ENCODE measurements at places on chromosomes 3 and 15.

- DNase-seq, result no peak
These were observed 89.5 kb downstream of the CTNNB1 start for GRCh38 chr3:41288785-41289184.

DNA sequence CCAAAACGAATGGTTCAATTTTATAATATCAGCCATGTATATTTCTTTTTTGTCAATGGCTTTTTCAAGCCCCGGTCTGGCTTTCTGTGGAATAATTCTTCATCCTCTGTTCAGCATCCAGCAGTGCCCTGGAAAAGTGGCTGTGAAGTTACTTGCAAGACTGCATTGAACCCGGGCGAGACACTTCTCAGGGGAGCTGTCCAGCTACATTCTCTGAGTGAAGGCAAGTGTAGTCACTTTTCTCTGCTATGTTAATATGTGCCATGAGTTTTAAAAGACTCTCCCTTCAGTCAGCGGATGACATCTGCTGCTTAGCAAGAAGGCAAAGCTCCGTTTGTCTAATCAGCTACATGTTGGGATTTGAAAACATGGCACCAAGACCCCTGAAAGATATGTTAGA lies 81.3 kb upstream of the RGMA start:
- DNase-seq, result no peak

- no peak for DNase-seq
These were observed 9.1 kb downstream of the EOMES start for GRCh38 chr3:27713078-27713423.

DNA sequence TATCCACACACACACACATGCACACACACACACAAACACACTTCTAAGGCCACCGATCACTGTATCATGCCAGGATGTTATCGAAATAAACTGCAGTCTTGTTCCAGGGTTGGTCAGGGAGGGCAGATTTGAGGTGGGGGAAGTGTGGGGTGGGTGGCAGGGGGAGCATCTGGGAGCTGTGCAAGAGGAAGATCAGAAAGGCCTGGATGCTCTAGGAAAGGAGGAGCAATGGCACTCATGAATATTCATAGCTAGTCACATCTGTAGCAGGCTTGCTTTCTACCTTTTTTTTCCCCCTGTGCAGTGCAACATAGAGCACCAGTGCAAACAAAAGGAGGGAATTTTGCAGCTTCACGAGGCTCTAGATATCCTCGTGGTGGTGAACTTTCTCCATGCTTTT lies 84.9 kb downstream of the MEIS2 start:
- no peak for DNase-seq

- DNase-seq, result no peak
These were observed 38.6 kb upstream of the HES1 start for GRCh38 chr3:194097141-194097882.

- DNase-seq, result no peak
These were observed 487.6 kb downstream of the NAALADL2 start for GRCh38 chr3:175346573-175347356.

DNA sequence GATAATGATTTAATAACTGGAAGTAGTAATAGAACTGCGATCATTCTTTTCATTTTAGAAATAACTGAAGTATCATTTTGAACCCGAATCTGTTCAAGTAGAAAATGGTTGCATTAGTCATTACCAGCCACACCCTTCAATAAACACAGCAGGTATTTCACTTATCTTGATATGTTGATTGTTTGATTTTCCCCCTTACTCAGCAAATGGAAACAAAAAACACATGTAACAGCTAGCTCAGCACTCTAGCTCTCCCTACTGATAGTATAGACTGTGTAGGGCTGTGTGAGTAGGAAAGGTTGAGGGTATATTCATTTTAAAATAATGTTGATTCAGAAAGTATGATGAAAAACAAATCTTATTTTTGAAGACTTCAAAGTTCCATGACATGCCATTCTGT lies 1.1 kb upstream of the GPR149 start:
- DNase-seq, result no peak

DNA sequence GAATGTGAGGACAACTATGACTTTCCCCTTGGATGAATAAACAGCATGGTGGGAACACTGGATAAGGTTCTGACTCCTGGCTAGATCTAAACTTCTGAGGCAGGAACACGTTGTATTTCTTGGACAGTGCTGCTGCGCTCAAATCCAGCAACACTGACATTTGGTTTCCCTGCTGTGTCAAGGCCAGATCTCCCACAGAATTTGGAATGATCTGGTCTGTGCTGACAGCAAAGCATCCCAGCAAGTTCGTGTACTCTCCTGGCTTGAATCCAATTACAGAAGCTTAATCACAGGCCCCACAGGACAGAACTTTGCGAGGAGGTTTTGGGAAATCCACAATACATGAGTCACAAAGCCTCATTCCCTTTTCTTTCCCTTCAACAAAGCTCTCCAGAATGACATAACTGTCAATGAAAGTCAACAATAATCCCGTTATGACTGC lies 92.5 kb downstream of the ADAMTS9 start:
- DNase-seq, result no peak

DNA sequence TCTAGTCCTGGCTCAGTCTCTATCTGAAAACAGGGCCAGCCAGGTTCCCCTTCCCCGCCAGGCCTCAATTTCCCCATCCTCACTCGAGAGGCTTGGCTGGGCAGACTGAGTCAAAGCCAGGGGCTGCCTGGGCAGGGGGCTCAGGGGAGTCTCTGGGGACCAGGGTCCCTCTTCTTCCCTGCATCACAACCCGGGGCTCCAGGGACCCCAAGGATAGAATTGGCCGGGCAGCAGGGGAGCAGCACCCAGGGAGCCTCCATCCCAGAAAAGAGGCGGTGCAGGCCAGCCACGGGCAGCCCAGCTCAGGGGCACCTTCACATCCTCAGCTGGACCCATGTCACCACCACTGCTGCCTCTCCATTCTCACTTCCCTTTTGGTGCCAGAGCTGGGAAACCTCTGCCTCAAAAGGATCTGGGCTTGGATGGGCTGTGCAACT lies 13.3 kb upstream of the PLXND1 start:
- DNase-seq, result no peak

GRCh38 chr3:61777483-61777882 lies 216.1 kb downstream of the PTPRG start:
- no peak for DNase-seq

GRCh38 chr3:124565551-124565950 lies 164.7 kb upstream of the UMPS start:
- DNase-seq, result no peak

GRCh38 chr3:175193815-175194518 lies 334.8 kb downstream of the NAALADL2 start:
- DNase-seq, result no peak

DNA sequence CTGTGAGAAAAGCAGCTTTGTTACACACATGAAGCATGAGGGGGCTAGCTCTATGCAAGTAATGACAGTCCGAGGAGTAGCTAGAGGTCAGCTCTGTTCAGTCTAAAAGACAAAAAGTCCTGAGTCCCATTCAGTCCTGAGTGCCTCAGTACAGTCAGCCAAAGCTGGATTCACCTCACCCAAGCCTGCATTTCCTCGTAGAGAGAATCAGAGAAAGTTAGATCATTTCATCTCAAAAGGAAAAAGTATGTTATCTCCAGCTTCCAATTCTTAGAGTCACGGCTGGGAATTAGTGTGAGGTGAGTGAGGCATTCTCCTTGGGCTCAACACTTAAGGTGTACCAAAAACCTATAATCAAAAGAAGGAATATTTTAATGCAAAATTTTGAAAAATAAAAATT lies 5.9 kb upstream of the ACP3 start:
- DNase-seq, result no peak

DNA sequence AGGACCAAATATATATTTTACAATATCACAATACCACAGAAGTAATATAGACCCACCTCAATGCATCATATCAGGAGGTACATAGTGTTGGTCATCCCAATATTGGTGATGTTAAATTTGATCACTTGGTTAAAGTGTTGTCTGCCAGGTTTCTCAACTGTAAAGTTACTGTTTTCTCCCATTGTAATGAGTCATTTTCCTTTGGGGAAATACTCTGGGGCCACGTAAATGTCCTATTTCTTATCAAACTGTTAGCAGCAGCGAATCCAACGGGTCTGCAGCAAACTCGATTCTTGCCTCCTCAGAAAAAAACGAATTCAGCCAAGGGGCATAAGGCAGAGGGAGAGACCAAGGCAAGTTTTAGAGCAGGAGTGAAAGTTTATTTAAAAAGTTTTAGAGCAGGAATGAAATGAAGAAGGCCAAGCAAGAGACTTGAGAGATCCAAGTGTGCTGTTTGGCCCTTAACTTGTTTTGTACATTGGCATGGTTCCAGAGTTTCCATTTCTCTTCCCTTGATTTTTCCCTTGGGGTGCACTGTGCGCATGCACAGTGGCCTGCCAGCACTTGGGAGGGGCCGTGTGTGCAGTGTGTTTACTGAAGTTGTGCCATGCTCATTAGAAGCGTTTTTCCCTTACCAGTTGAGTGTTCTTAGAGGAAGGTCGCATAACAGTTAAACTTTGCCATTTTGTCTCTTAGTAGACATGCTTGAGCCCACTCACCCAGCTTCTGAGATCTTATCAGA lies 512.5 kb downstream of the AGBL1 start:
- DNase-seq, result no peak

- no peak for DNase-seq
These were observed 42.2 kb upstream of the PTX3 start for GRCh38 chr3:157394411-157394810.

- no peak for DNase-seq
These were observed 84.7 kb downstream of the RBPMS2 start for GRCh38 chr15:64690578-64691296.

DNA sequence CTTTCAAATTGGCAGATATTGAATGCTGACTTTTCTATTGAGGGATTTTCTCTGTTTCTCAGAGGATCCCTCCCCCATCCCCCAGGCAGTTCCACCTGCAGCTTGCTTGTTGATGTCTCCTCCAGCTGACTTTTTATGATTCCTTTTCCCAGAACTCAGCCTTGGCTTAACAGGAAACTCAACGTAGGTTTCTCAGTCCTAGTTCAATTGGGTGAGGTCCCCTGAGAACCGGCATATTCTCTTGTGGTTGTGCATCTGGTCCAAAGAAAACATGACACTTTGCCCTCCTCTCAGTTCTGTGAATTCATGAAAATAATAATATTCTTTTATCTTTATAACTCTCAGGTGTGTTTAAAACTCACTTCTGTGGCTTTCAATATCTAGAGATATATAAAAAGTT lies 1222.1 kb downstream of the OTOL1 start:
- DNase-seq, result no peak

DNA sequence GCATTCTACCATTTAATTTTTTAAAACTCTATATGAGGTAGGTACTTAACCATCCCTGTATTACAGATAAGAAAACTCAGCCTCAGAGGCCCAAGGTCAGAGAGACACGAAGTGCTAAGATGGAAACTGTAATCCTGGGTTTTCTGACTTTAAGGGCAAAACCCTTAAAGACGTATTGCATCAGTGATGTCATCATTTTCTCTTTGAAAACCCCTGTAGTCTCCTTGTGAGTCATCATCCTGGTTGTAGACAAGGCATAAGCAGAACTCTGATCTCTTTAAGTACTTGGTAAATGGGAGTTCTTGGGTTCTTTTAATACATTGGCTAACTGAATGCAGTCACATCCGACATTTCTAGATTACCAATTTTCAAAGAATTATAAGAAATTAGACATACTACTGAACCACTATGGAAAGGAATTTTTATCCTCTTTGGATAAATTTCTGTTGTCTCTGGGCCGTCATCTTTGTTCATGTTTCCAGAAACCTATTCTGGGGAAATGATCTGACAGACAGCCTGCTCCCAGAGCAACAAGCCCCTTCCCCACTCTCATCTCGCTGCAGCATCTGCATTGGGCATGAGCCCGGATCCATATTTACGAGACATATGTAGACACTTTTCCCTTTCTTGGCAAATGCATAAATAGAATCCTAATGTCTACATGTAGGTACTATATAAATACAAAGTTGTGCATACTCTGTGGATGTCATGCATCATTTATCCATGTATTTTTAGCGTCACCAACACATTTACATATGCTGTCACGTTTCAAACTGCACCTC lies 48.7 kb upstream of the MDFIC2 start:
- no peak for DNase-seq
